ENCODE measurements at places on chromosomes 3 and 15. TPM values are rescaled to one million over a fixed set of nuclear protein-coding genes. Genes with fewer than 3 reads are reported as not detected.

CCDC54 gene
- not detected for total RNA-seq

TTC14 gene
- total RNA-seq: 36.9 TPM

IQCF5 gene
- total RNA-seq: not detected

- no peaks in the 10 kb centered on the region for H3K4me1 ChIP-seq
- DNase-seq: no peak
- H3K27me3 ChIP-seq: peaks cover 25% of the 10 kb centered on the region
- no peak overlapping the region for H3K4me3 ChIP-seq
- H3K36me3 ChIP-seq: no peaks in the 10 kb centered on the region
Observed at GRCh38 chr3:36393563-36393962, 13.3 kb downstream of the STAC start.

- no peak for DNase-seq
- H3K4me3 ChIP-seq: peak overlapping the region; percentile 26
- peaks cover 64% of the 10 kb centered on the region for H3K4me1 ChIP-seq
- H3K27ac ChIP-seq: peak overlapping the region; percentile 59
- H3K27me3 ChIP-seq: no peaks in the 10 kb centered on the region
- H3K36me3 ChIP-seq: no peaks in the 10 kb centered on the region
Observed at GRCh38 chr15:42577514-42578031, 2.2 kb downstream of the STARD9 start.

- no peak for DNase-seq
- no peak overlapping the region for H3K4me3 ChIP-seq
- no peaks in the 10 kb centered on the region for H3K27me3 ChIP-seq
- no peaks in the 10 kb centered on the region for H3K36me3 ChIP-seq
- H3K4me1 ChIP-seq: peaks cover 60% of the 10 kb centered on the region
- peak overlapping the region; percentile 92 for H3K27ac ChIP-seq
Observed at GRCh38 chr3:119352863-119353527, 58.8 kb downstream of the ARHGAP31 start.

DNA sequence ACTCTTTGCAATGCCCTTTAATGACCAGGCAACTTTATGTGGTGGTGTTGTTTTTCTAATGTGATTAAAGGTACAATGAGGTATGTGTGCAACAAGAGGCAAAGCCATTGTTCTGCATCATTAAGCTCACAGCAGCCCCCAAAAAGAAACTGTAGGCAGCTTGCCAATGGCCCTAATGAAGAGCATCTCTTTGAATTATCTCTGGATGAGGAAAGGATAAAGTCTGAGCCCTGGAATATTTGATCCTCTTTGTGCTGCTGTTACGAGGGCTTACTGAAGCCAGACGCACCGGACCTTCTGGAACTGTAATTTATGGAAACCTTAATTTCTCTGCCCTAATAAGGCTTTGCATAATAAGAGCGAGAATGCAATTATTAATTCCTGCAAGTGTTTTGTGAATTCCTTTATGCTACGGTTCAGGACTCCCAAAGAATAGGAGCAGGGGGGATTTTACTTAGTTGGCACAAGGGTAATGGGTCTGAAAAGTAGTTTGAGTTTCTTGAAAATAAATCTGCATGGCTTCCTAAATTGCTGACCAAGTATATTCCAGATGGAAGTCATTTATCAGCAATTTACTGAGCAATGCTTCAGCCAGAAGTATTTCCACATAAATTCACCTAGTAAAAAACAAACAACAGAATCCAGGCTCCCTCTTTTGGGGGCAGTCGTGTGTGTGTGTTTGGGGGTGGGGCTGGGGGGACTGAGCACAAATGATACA lies 193.4 kb downstream of the PDZRN3 start:
- no peak overlapping the region for H3K27ac ChIP-seq
- no peak overlapping the region for H3K4me3 ChIP-seq
- DNase-seq: no peak

DNA sequence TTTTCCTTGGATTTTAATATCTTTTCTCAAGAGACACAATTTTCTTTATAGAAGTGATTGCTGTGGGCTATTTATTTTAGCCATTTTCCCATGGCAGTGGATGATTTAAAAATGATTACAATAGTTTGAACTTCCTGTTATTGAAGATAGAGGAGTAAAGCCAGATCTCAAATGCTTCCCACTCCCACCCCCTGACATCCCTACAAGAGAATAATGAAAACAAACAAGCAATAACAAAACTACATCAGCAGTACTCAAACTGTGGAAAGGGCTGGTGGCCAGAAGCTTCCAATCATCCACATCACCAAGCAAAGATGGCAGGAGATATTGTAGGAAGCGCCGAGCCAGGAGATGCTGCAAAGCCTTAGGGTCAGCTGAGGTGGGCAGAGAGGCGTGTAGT lies 831.1 kb upstream of the NR2F2 start:
- H3K4me3 ChIP-seq: no peak overlapping the region
- H3K4me1 ChIP-seq: peaks cover 6% of the 10 kb centered on the region
- H3K36me3 ChIP-seq: no peaks in the 10 kb centered on the region

DNA sequence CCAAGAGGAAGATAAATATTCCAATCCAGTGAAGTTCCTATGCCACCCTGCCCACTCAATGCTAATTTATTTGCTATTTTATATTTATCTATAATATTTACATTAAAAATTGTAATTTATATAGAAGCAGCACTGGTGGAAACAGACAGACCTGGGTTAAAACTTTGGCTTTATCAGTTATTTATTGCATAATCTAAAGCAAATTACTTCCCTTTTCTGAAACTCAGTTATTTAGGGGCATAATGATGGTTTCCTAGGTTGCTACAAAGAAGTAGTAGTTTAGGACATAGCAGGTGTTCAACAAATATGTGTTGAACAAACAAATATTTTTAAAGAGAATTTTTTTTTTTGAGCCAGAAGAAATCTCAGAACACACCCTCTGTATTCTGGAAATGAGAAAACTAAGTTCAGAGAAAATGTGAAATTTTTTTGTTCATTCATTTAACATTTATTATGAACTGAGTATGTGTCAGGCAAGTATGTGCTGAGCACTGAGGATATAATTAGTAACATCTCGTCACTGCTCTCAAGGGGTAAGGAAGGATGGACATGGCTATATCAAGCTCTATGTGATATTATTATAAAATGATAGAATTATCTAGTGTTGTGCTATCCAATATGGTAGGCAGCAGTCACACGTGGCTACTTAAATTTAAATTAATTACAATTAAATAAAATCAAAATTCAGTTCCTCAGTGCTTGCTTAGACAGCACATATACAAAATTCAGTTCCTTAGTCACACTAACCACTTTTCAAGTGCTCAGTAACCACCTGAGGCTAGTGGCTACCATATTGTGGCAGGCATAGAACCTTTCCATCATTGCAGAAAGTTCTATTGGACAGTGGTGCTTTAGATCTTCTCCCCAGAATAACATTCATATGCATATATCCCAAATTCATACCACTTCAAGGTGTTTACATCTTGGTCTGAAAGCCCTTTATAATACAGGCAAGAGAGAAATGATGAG lies 7.0 kb upstream of the UBE2Q2 start:
- no peak for DNase-seq
- no peak overlapping the region for H3K27ac ChIP-seq
- H3K27me3 ChIP-seq: no peaks in the 10 kb centered on the region
- H3K4me3 ChIP-seq: no peak overlapping the region

DNA sequence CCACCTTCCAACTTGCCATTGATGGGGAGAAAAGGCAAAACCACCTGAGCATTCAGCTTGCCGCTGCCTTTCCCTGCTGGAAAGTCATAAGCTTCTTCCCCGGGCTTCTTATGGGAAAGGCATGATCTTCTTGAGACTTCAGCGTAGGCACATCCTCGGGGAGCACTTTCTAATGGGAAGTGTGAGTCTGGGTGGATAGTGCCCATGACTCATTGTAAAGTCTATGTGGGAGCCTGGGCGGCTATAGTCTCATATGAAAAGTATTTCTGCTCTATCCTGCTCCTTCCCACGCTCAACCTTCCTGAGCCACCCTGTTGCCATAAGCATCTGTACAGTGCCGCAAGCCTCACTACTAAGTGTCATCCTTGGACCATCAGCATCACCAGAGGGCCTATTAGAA lies 309.9 kb upstream of the THBS1 start:
- H3K27me3 ChIP-seq: no peaks in the 10 kb centered on the region
- no peak for DNase-seq
- peaks cover 47% of the 10 kb centered on the region for H3K4me1 ChIP-seq
- no peak overlapping the region for H3K4me3 ChIP-seq
- H3K27ac ChIP-seq: peak overlapping the region; percentile 79

- no peak for DNase-seq
- H3K4me1 ChIP-seq: peaks cover 52% of the 10 kb centered on the region
- no peak overlapping the region for H3K4me3 ChIP-seq
- H3K36me3 ChIP-seq: peaks cover 1% of the 10 kb centered on the region
- no peaks in the 10 kb centered on the region for H3K27me3 ChIP-seq
- H3K27ac ChIP-seq: no peak overlapping the region
Observed at GRCh38 chr3:71462586-71462985, 120.9 kb downstream of the FOXP1 start.

GRCh38 chr15:66775127-66776105 lies 73.4 kb downstream of the SMAD6 start:
- peaks cover 61% of the 10 kb centered on the region for H3K4me1 ChIP-seq
- H3K27ac ChIP-seq: no peak overlapping the region
- no peaks in the 10 kb centered on the region for H3K27me3 ChIP-seq
- H3K4me3 ChIP-seq: no peak overlapping the region

DNA sequence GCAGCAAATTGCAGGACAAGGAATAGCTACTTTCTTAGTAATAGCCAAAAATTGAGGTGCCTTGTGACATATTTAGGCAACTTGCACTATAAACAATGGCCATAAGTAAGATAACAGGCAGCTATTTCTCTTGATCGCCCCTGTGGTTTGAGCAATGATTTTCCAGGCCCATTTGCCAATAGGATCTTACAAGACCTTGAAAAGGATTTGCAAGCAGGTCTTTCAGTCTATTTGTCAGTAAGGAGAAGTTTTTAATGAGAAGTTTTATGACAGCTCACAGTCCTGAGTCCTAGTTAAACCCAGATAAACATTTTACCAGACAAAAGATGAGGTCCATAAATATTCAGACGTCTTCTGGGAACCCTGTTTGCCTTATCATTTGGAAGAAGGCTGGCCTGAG lies 645.5 kb downstream of the RBMS3 start:
- DNase-seq: no peak
- peaks cover 18% of the 10 kb centered on the region for H3K4me1 ChIP-seq
- no peaks in the 10 kb centered on the region for H3K27me3 ChIP-seq
- no peaks in the 10 kb centered on the region for H3K36me3 ChIP-seq
- no peak overlapping the region for H3K27ac ChIP-seq

- H3K27ac ChIP-seq: no peak overlapping the region
- H3K4me1 ChIP-seq: no peaks in the 10 kb centered on the region
- no peak for DNase-seq
- peaks cover 11% of the 10 kb centered on the region for H3K36me3 ChIP-seq
- no peak overlapping the region for H3K4me3 ChIP-seq
Observed at GRCh38 chr3:38479431-38480092, 16.6 kb upstream of the EXOG start.

DNA sequence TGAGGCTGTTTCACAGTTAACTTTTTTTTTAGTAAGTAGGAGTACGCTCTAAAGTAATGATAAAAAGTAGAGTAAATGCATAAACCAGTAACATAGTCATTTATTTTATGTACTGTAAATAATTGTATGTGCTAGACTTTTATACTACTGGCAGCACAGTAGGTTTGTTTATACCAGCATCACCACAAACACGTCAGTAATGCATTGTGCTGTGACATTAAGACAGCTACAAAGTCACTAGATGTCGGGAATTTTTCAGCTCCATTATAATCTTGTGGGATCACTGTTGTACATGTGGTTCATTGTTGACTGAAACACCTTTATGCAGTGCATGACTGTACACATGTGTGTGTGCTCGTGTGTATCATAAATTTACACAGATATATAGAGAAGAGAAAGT lies 618.0 kb upstream of the ADAMTS9 start:
- no peaks in the 10 kb centered on the region for H3K36me3 ChIP-seq
- H3K27me3 ChIP-seq: peaks cover 25% of the 10 kb centered on the region
- H3K27ac ChIP-seq: no peak overlapping the region
- no peaks in the 10 kb centered on the region for H3K4me1 ChIP-seq
- H3K4me3 ChIP-seq: no peak overlapping the region
